Thyroid gland (tissue), 4 donors: ENCODE measurements at places on chromosomes 4 and X. TPM values are rescaled to one million over a fixed set of nuclear protein-coding genes. Genes with fewer than 3 reads are reported as not detected.

DNA sequence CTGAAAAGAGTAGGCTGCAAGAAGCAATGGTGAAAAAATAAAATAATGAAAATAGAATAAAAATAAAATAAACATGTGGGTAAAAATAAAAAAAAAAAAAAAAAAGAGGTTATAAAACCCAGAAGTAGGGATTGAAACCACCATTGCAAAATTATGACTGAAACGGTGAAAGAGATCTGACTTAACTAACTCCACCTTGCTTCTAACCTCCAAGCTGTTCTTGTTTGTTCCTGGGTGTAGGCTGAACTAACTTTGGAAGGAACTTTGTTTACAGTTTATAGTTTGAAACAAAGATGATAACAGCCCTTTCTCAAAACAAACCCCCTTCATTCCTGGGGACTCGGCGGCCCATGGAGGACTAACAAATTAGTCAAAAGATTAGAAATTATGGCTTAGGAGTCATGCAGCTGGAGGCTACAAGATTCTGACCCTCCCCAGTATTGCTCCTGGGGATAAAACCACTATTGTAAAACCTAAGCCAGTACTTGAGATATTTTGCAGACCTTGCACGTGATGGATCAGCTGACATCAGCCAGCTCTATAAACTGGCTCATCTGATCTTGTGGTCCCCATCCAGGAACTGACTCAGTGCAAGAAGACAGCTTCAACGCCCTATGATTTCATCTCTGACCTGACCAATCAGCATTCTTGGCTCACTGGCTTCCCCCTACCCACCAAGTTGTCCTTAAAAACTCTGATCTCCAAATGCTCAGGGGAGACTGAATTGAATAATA lies 30.4 kb downstream of the DDX60L start:
- DNase-seq: no peak

- no peak for DNase-seq
These were observed 55.9 kb downstream of the PLAC1 start for GRCh38 chrX:134602410-134602809.

GRCh38 chr4:8391972-8392371 lies 48.6 kb downstream of the ACOX3 start:
- DNase-seq: no peak

- DNase-seq: peak; percentile 16
These were observed 162.5 kb upstream of the MED14 start for GRCh38 chrX:40897718-40898270.

DNA sequence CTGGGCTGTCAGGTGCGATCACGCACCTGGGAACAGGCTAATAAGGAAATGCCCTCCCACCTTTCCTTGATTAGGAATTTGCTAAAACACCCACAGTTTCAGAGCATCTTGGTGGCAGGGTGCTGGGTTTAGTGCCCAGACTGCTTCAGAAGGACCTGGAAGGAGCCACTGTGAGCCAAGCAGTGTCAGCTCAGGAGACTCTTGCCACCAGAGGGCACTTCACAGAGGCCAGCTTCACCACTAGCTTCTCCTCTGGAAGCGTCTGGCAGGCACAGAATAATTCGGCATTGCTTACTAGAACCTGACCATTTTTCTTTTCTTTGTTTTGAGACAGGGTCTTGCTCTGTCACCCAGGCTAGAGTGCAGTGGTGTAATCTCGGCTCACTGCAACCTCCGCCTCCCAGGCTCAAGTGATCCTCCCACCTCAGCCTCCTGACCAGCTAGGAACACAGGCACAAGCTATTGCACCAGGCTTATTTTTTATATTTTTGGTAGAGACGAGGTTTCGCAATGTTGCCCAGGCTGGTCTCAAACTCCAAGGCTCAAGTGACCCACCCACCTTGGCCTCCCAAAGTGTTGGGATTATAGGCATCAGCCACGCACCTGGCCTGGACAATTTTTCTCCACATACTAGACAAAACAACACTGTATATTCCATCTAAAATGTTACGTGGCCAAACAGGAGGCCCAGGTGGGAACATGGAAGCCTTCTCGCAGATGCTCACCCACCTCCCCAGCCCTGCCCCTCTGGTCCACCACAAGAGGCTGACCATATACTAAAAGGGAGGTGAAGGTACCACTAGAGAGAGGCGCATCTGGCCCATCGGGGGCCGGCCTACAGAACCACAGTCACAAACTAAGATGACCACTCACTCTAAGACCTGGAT lies 14.1 kb downstream of the NOP14 start:
- DNase-seq: peak; percentile 56

- DNase-seq: no peak
These were observed 81.0 kb downstream of the EPHA5 start for GRCh38 chr4:65589331-65589730.

DNA sequence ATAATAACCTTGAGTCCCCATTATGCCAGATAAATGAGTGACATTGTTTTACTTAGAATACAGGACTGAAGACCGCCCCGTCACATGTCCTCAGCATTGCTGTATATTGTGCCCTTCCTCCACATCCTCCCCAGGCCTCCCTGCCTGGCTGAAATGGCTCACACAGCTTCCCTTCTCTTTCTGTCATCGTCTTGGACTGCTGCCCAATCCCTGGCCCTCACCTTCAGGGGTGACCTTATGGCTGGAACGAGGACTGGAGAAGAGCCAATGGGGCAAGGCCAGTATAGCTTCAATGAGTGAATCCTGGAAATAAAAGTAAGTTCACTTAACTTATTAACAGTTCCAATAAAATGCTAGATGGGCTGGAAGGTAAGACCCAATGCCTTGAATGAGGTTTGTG lies 2.7 kb downstream of the KCNE5 start:
- no peak for DNase-seq

DNA sequence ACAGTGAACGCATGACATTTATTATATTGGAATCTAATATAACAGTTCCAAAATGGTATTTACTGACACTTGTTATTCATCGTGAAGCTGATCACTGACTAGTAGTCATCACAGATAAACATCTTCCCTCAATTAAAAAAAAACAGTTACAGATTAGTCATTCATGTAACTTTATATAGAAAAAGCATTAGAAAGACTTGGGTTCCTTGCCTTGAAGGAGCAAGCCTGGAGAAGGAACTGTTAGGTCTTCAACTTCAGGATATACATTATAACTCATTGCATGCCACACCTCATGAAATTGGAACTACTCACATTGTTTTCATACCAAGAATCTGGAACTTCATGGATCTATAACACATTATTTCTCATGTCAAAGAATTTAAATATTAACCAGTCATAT lies 317.7 kb downstream of the CCSER1 start:
- no peak for DNase-seq

DNA sequence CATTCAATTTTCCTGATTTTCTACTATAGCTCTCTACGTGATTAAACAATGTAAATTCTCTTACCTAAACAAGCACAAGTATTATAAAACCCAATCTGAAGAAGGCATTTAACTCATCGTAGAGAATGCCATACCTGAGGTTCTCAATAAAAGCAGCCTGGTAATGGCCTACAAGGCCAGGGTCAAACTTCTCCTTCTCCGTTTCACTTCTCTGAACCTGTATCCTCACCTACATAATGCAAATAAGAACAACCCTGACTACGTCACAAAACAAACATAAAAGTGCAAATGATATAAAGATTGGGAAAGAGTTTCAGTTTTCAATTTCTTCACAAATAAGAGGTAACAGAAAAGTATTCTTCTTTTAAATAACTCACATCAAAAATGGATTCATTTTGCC lies 55.6 kb upstream of the STS start:
- no peak for DNase-seq

GRCh38 chr4:156771171-156771837 lies 200.3 kb downstream of the PDGFC start:
- peak; percentile 63 for DNase-seq

GRCh38 chr4:115687052-115687755 lies 573.8 kb upstream of the NDST4 start:
- no peak for DNase-seq

DNA sequence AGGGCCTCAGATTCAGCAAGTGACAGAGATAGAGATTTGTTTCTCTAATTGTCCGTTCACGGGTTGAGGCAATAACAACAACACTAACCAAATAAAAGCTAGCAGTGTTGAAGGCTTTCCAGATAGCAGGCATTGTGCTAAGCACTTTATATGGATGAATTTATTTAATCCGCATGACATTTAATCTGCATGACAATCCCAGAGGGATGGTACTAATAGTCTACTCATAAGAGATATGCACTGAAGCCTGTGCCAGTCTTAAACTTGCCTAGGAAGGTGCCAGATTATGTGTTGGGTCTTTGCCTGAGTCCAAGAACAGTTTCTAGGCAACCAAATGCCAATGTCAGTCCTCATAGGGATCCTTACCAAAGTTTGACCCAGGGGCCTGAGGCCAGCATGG lies 37.7 kb upstream of the FAT1 start:
- DNase-seq: no peak

- DNase-seq: no peak
These were observed 22.2 kb upstream of the MANBA start for GRCh38 chr4:102783006-102783405.

- no peak for DNase-seq
These were observed 253.9 kb downstream of the ANK2 start for GRCh38 chr4:113303315-113303714.

DNA sequence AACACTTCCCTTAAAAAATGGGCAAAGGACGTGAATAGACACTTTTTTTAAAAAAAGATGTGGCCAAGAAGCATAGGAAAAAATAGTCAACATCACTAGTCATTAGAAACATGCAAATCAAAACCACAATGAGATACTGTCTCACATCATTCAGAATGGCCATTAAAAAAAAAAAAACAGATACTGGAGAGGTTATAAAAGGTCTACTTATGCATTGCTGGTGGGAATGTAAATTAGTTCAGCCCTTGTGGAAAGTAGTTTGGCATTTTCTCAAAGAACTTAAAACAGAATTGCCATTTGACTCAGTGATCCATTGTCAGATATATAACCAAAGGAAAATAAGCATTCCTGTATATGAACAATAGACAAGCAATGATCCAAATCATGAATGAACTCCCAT lies 352.8 kb upstream of the EPHA5 start:
- no peak for DNase-seq

DNA sequence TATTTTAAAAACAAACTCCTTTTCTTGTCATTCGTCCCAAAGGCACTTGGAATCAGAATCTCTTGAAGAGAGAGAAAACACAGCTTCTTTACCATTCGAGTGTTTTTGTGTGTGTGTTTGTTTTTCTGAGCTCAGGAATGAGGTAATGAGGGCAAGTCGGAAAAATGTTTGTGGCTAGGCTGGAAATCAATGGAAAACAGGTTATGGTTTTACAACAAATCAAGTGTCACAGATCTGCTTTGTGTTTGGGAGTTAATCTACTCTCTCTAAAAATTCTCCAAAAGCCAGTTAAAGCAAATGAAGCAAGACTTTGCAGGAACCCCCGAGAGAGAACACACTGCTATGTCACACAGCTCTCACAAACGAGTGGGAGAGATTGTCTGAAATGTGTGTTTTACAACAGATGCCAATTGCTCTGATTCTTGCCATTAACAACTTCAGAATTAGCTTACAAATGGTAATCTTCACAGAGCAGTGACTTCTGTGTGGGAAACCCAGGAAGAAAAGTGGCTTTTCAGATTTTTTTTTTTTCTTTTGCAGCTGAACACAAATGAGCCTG lies 264.1 kb downstream of the CBLL2 start:
- no peak for DNase-seq

GRCh38 chrX:70398899-70399298 lies 24.2 kb upstream of the GDPD2 start:
- no peak for DNase-seq

- no peak for DNase-seq
These were observed 197.1 kb downstream of the SPRY1 start for GRCh38 chr4:123593655-123594054.

- no peak for DNase-seq
These were observed 6.7 kb upstream of the SH3BP2 start for GRCh38 chr4:2786152-2786671.

DNA sequence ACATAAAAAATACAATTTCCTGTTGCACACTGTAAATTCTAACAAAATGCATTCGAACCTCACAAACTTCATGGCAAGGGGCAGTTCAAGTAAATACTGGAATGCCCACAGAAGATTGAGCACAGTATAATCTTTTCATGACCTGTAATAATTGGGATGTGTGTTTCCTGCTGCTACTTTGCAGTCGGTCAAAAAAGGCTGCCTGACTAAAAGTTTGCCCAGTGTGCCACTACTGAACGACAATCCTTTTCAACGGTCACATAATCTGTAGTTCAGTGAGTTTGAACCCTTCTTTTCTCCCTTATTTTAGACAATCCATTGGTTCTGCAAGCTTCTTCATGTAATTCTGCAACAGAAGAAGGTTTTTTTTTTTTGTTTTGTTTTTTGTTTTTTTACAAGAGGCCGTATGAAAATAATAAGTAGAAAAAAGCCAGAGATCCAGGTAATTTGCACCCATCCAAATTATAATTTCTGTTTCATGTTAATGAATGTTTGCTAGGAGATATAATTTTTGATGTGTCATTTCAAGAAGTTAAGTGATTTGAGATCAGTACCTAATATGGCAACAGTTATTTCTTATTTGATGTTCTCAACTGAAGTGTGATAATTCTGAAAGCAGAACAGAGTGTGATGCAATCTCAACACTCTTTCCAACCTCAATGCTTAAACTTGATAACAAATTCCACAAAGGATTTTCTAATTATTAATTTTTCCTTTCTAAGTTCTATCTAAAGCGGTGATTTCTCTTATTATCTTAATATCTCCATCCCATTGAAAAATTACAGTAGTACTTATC lies 237.6 kb downstream of the FSTL5 start:
- DNase-seq: no peak

DNA sequence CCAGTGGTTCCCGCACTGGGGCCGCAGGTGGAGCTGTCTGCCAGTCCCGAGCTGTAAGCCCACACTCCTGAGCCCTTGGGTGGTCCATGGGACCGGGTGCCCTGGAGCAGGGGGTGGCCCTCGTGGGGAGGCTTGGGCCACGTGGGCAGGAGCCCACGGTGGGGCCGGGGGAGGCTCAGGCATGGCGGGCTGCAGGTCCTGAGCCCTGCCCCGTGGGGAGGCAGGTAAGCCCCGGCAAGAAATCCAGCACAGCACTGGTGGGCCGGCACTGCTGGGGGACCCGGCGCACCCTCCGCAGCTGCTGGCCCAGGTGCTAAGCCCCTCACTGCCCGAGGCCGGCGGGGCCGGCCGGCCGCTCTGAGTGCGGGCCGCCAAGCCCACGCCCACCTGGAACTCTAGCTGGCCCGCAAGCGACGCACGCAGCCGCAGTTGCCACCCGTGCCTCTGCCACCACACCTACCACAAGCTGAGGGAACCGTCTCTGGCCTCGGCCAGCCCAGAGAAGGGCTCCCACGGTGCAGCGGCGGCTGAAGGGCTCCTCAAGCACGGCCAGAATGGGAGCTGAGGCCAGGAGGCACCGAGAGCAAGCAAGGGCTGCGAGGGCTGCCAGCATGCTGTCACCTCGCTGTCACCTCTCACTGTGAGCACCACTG lies 2.0 kb upstream of the METAP1 start:
- no peak for DNase-seq

- DNase-seq: no peak
These were observed 17.7 kb upstream of the HERC5 start for GRCh38 chr4:88439161-88439760.

DNA sequence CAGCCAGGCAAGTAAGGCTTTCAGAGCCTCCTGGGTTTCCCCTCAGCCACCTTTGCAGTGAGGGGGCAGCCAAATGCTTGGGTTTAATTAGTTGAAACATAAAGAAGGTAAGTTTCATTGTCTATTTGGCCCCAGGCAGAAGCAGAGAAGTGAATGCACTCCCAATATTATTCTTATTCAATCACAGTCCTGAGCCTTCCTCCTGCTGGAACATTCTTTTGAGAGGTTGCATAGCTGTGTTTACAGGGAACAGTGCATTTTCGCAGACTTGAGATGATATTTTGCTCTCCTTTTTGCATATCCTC lies 13.9 kb downstream of the SLC2A9 start:
- no peak for DNase-seq

The NEUROG2 gene
- not detected for total RNA-seq

The UGT8 gene
- total RNA-seq: 21.0 TPM

The HTRA3 gene
- 17.2 TPM for total RNA-seq

The HELT gene
- total RNA-seq: not detected

The SYN1 gene
- 0.13 TPM for total RNA-seq
